ENCODE measurements at places on chromosomes 12 and 14.

DNA sequence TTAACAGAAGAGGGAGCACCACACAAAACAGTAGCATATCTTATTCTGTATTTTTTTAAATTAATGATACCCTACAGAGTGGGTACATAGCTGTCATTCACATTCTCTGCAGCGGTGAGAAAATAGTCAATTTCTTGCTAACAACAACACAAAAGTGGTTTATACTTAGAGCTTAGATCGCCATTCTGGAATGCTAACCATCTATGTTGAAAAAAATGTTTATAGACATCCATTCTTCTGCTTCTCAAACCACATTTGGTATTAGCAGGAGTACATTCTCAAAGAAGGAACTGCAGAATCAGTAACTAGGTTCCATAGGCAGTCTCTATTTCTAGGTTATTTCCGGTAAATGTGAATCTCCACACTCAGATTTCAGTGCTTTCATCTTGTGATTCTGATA is 185.9 kb downstream of the PPFIA2 start:
- peak; percentile 11 for DNase-seq

DNA sequence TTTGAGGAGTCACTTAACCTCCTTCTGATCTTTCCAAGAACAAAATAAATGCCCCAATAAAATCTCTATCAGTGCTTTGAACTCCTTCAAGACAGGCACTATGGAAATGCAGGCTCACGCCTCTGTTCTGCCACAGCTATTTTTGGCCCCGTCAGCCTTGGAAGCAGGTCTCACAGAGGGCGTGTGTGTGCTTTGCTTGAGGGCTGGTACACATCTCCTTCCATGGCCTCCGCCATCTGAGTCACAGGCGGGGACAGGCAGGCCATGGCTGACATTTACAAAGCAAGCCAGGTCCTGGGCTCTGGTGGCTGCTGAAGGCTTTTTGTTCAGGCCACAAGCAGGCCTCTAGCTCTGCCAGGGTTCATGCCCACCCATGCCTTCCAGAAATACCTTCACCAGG is 16.0 kb downstream of the PRIMA1 start:
- DNase-seq = no peak

- DNase-seq = peak; percentile 78
These were observed 13.6 kb upstream of the FOXN3 start for GRCh38 chr14:89430391-89431236.

GRCh38 chr12:74349925-74350324 is 187.7 kb upstream of the ATXN7L3B start:
- peak; percentile 22 for DNase-seq

DNA sequence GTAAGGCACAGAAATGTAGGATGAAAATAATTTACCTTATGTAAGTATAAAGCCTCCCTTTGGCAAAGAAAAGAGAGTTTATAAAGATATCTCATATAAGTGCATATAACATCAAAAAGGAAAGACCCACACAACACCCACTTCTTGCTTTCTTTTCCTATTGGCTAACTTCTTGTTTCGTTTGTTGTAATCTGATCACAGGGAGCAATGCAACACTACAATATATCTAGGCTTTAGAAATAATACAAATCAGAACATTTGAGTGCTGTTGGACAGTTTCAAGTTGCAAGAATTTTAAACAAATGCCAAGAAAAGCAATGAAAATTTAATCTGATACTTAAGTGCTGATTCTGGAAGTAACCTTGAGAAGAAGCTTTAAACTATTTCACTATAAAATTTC is 1.3 kb downstream of the FGD6 start:
- no peak for DNase-seq

DNA sequence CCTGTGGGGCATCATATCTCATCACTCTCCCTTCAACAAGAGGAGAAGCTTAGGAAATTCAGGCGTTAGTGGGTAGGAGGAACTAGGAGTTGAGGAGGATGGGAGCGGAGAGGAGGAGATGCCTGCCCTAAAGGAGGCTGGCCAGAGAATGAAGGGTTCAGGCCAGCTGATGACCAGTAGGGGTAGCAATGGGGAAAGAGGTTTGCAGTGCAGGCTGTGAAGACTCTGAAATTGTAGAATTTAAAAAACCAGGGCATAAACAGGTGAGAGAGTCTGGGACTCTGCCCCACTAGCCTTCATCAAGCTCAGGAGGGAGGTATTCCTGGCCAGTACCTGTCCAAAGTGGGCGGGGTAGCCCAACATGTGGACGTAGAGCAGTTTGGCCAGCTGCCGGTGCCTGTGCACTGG is 809 bp downstream of the AP1G2 start:
- DNase-seq = no peak

DNA sequence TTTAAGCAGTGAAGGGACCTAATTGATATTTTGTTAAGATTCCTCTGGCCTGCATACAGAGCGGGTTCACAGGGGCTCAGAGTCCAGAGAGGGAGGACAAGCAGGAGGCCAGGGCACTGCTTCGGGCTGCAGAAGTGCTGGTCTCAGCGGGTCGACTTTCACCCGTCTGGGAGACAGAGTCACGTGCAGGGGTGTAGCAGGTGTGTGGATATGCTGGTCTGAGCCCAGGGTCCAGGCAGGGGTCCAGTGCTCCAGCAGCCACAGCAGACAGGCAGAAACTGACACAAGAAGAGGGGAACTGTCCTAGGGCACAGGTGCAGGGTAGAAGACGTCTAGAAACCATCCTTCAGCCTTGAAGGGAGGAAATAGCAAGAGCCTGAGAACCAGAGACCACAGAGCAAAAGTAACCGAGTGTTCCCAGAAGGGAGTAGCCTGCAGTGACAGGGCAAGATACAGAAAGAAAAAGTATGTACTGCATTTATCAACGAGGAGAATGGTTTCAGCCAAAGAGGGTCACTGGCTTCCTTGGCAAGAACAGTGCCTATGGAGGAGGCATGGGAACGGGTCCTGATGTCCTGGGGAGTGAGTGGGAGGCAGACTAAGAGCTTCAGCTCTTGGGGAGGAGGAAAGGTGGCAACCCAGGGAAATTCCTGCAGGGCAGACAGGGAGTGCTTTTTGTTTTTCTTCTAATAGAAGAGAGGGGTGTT is 28.7 kb downstream of the FBXO21 start:
- no peak for DNase-seq

DNA sequence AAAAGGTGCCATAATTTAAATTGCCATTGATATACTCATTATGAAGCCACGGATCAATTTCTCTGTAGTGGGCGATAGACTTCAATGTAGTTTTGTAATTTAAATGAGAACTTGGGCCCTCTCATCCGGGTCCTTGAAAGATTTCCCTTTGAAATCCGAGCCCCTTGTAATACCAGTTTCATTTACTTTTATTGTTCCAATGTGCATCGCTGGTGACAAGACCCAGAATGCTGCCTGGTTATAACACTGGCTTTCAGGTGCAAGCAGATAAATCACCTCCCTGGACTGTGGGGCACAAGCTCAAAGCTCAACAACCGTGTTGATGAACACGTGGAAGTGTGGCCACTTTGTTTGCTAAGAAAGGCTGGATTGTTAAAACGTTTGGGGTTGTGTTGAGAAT is 68.9 kb upstream of the FZD10 start:
- DNase-seq = no peak

DNA sequence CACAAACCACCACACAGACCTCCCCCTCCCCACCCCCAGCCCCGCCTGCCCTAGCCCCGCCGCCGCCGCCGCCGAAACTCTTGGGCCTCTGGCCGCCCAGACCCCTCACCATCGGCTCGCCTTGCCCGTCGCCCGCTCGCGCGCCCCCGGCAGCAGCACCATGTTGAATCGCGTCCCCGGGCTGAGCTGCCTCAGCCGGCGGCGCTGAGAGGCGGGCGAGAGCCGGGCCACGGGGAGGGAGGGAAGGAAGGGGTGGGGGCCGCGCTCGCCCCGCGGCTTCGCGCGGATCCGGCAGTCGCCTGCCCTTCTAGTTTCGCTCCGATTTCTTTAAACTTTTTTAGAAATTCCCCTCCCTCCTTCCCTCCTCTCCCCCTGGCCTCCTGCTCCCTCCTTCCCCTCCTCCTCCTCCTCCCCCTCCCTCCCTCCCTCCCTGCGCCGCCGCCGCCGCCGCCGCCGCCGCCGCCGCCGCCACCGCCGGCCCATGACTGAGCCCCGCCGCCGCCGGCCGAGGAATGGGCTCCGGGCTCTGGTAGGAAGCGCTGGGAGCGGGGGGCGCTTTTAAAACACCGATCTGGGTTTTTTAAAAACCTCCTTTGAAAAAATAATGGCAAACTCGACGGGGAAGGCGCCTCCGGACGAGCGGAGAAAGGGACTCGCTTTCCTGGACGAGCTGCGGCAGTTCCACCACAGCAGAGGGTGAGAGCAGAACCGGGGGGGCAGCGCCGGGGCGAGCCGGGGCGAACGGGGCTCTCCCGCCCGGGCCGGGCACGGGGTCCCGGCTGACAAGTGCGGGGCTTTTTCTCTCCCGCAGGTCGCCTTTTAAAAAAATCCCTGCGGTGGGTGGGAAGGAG is at the start of gene ARID2:
Gene ARID2, plus strand, starts transcription at position 474 of the 851 bp plus-strand sequence. Its CDS starts 131 bp downstream, at position 605.
- peak; percentile 65 for DNase-seq

GRCh38 chr12:110995016-110995415 is 74.6 kb upstream of the MYL2 start:
- DNase-seq = no peak

DNA sequence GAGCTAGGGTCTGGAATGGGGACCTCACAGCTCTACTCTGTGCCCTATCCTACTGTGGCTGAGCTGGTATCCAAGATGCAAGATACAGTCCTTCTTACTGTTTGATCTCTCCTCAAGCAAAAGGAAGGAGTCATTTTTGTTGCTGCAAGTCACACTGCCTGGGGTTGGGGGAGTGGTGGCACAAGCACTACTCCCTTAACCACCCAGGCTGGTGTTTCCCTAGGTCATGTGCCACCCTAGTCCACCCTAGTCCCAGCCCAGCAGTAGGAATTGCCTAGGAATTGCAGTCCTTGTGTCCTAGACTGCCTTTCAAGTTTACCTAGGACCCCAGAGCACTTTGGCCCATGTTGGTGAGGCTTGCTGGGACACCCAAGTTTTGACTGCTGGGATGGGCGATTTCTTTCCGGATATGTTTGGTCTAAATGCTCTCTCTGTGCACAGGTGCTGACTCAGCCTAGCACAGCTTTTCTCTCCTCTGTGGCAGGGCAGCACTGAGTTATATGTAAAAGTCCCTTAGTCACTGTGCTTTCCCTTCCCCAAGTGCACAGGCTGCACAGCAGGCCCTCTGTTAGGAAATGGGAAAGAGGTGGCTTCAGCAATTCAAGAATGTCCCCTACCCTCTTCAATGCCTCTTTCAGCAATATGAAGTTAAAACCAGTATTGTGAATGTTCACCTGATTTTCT is 54.9 kb downstream of the SLC6A15 start:
- DNase-seq = no peak

DNA sequence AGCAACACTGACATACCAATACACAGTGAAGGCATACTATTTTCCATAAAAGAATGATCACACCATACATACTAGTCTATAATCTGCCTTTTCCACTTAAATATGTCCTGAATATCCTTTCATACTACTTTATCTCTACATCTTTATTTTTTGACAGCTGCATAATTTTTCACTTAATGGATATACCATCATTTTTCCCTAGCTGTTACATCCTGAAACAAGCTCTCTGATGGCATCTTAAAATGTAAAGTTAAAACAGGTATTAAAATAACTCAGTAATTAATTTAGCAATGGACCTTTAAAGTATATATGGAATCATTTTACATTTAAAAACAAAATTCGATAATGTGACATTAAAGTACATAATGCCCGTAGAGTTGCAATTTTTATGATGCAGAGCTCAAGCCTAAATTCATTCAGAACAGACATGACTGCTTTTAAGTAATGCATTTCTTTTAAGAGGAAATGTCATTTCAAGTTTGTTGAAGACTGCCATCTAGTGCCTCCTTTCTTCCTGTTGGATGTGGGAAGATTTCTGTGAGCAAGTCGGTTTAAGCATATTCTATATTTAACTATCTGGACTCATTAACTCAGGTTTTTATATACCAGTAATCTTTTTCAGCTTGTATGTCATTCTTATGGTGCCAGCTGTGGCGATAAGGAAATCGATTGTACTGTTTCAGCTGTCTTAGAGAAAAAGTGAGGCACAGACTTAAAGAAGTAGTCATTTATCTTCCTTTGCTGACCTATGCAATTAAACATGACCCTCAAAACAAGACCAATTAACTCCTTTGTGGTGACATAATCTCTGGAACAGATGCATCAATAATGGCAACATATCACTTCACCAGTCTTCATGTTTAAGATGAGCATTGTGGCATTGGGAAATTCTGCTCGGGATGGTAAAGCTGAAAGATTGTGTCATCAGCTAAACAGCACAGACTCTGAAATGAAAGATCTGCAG is 20.3 kb downstream of the PRICKLE1 start:
- peak; percentile 53 for DNase-seq

- DNase-seq = no peak
These were observed 24.2 kb downstream of the TMEM30B start for GRCh38 chr14:61256826-61257468.

DNA sequence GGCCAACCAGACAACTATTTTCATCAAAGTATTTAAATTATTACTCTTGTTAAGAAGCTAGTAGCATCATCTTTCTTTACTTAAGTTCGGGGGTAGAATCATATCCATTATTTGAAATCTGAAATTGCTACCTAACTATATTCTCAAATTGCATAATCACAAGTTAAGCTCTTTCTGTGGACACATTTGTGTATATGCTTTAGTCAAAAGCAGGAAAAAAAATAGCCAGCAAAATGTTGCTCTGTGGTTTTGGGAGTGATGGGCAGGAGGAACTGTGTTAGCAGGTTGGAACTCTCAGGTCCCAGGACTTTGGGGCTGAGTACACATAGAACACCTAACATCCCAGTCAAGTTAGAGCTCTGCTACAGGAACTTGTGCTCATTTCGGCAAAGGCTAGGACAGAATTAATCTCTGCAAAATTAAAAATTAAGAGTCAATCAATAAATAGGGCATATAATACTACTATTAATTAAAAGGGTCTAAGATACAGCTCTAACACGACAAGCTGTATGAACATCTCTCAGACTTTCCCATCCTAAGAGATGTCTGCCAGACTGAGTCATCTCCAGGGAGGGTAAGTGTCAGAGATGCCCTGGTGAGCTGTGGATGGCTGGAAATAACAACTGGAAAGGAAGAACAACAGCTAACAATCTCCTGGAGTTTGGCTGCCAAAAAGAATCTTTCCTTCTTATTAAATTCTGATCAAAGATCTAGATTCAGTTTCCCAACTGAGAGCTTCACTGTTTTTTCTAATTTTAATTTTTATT is 203.5 kb upstream of the GZMB start:
- DNase-seq = no peak

DNA sequence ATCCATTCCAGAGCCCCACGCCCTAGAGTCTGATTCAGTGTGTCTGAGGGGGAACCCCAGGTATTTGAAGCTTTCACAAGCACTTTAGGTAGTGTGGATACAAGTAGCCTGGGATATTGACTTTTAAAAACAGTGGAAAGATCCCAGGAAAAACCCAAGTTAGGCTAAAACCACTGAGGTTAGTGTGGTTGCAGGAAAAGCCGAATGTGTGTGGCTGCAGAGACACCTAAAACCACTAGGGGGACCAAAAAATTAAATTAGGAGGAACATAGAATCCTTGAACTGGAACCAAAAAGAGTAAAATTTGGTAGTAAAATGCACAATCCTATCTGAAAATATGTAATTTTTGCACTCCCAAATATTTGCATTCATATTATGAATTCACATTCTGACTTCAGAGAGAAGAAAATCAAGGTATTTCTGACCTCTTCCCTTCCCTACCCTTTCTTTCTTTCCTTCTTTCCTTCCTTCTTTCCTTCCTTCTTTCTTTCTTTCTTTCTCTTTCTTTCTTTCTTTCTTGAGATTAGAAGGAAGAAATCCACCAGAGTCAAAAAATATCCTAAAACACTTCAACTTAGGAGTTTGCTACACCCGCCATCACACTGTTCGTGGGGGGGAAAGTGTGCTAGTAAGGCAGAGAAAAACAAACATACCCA is 37.8 kb downstream of the SLCO1A2 start:
- no peak for DNase-seq
